ENCODE measurements at places on chromosomes 7 and 10.

GRCh38 chr7:103446049-103446520 is at the start of gene SLC26A5:
TSS of gene SLC26A5 (minus strand) at chr7:103446207. CDS start at chr7:103421514, 24,693 bp downstream.
- peak; percentile 24 for DNase-seq

- DNase-seq = no peak
Measured at GRCh38 chr10:63491588-63492316, 26.0 kb upstream of the JMJD1C start.

DNA sequence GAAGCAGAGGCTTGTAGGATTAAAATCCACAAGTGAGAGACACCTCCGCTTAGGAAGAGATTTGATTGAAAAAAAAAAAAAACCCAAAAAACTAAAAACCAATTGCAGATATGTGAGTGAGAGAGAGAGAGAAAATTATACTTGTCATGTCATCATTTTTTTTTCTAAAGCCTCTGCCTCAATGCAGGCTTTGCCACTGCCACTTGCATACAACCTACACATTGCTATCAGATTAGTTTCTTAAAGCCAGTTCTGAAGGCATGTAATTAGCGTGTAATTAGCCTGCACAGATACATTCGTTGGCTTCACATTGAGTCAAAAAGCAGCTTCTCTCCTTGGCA is 86.1 kb upstream of the MTPN start:
- DNase-seq = no peak

DNA sequence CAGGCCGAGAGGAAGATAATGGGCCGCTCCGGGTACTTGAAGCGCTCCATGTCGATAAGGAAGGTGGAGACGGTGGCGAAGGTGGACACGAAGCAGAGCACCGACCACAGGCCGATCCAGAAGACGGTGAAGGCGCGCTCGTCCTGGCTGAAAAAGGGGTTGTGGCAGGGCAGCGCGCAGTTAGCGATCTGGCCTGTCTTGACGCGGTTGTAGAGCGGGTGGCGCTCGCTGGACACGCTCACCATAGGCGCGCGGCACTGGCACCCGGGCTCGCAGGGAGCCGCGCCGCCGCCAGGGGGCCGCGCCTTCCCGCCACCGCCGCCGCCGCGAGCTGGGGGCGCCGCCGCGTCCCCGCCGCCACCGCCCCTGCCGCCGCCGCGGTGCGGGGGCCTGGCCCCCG is 1.6 kb downstream of the FZD8 start:
- peak; percentile 65 for DNase-seq
